ENCODE measurements at places on chromosomes 11 and 22.

DNA sequence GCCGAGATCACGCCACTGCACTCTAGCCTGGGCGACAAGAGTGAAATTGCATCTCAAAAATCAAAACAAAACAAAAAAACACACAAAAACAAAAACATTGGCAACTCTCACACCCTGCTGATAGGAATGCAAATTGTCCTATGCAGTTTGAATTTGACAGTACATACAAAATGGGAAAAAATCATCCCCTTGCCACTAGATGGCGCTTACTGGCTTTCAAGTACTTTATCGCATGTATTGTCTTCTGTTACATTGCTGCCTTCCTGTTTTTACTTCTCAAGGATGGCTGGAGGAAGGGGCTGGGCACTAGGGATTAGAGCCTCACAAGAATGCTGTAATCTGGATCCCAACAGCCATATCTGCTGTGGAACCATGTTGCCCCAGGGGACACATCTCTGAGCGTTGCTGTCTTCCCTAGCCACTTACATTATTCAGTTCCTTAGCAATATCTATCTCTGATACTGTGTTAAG, 59.4 kb upstream of the A4GALT start:
- peak; percentile 92 for DNase-seq

GRCh38 chr11:100942016-100942415, 187.6 kb downstream of the PGR start:
- peak; percentile 12 for DNase-seq

DNA sequence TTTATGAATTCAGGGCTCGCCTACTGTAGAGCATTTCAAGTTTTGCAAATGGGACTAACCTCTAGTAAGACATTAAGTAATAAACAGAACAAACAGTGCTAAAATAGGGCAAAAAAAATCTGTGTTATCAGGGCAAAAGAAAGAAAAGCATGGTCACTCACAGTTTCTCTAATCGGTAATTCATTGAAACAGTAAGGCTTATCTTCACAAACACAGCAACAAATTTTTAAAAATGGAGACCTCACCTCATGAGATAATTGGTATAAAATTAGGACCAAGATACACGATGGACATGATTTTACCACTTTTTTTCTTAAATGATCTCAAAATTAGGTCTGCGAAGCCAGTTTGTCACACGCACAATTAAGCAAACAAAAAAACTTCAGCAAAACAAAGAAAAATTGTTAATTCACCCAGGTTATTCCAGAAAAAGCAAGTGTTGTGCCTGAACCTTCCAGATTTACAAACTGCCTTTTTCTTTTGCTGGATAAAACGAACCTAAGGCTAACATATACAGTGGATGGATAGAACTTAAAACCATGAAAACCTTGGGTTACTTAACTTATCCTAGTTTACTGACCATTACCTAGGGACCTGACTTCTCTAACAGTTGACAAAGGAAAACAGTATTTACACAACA, 1.4 kb downstream of the TMEM123 start:
- no peak for DNase-seq

DNA sequence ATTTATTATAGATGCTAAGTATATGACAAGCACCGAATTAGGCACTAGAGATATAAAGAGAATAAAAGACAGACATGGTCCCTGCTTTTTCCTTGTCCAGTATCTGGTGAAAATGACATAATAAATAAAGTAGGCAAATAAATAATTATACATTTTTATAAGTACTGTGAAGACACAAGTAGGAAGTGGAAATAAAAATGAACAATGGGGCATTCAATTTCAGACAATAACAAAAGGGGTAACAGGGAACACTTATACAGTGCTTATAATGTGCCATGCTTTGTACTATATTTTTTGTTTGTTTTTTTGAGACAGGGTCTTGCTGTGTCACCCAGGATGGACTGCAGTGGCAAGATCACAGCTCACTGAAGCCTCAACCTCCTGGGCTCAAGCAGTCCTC, 4.3 kb downstream of the KBTBD3 start:
- DNase-seq = no peak

DNA sequence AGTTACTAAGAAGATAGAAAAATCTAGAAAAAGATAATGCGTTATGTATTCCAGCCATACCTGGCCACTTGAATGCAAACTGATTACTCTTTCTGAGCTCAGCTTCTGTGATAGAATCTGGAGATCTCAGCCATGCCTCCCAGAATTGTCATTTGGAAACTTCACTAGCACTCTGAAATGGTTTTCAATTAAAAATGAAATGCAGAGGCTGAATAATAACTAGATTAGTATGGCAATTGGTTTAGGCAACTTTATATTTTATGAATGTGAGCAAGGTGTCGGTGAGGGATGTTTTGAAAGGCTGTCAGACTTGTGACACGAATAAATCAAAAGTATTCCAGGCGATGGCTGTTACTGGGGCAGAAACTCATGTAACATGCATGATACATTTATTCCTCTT, 128.8 kb upstream of the SORL1-AS1 start:
- no peak for DNase-seq

GRCh38 chr22:20146777-20147176, 4.1 kb downstream of the CCDC188 start:
- DNase-seq = no peak

DNA sequence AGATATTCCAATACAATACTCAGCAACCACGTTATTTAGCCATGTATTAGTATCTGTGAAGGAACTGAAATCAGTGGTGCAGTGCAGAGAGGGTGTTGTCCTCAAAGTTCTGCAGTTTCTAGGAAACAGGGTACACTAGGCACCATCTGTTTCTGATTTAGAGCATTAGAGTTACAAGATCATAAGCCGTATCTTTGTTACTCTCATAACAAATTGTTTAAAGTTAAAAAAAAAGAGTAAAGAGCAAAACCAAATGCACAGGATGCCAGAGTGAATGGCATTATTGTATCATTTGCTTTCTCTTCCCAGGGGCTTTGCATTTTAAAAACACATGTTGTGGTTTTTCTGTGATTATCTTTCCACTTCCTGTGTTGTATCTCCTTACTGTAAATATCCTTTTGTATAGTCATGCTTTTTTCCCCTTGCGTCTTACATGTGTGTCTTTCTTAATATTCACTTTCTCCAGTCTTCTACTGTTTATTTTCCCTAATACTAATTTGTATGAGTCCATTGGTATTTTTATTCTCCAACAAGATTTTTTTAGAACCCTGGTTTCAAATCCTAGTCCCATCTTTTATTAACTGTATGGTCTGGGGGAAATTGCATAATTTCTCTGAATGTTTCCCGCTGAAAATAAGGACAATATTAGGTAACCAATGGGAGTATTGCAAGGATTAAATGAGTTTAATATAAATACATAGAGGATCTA, 15.2 kb upstream of the NUP160 start:
- peak; percentile 75 for DNase-seq

DNA sequence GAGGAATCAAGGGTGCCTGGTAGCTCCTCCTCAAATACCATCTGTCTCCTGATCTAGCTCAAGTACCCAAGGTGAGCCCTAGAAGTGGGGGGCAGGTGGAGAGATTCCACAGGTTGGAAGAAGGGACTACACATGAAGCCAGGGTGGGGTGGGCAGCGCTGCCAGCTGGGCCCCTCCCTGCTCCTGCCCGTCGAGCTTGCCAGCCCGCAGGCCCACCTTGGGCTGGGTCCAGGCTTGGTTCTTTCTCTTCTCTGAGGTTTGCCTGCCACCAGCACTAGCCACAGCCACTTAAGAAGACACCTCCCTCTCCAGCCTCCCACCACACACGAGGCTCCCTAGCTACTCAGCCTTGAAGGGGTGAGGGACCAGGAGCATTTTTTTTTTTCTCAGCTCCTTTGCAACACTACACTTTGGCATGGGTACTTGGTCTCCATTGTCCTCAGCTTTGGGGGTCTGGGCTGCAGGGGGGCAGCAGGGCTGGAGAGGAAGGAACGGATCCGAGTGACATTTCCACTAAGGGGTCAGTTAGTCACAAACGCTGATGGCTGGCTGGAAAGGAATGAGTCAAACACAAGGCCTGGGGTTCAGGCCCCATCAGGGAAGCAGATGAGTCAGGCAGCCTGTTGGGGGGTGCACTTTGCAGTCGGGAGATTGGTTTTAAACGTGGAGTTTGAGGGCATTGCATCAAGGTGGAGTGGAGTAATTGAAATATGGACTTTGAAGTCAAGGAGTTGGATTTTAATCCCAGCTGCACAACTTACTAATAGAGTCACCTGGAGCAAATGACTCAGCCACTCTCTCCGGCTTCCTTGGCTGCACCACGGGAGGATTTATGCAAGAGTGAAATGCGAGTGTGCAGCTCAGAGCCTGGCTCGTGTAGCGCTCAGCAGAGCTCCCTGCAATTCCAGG, 7.4 kb upstream of the NPTXR start:
- DNase-seq = peak; percentile 45

- no peak for DNase-seq
Measured at GRCh38 chr22:22754961-22755777, 110.8 kb downstream of the GGTLC2 start.

- DNase-seq = peak; percentile 54
Measured at GRCh38 chr11:102157219-102157618, 47.0 kb downstream of the YAP1 start.
